Muscle of arm (tissue), 14 donors: ENCODE measurements at places on chromosomes 7 and 10. TPM values are rescaled to one million over a fixed set of nuclear protein-coding genes. Genes with fewer than 3 reads are reported as not detected.

Gene RASSF4
- polyA plus RNA-seq: 68.5 TPM

Gene FAM13C
- 31.1 TPM for polyA plus RNA-seq

Gene GPR26
- 0.03 TPM for polyA plus RNA-seq

Gene C10orf71
- 19.5 TPM for polyA plus RNA-seq

Gene SPDYE9
- 0.18 TPM for polyA plus RNA-seq

Gene OPALIN
- not detected for polyA plus RNA-seq

Gene ADIRF
- polyA plus RNA-seq: 7.9 TPM

Gene ANKRD61
- 2.1 TPM for polyA plus RNA-seq

Gene CCDC172
- not detected for polyA plus RNA-seq

Gene PARG
- 17.7 TPM for polyA plus RNA-seq

Gene MMD2
- 0.08 TPM for polyA plus RNA-seq

Gene WNT8B
- 0.12 TPM for polyA plus RNA-seq

Gene HOXA1
- polyA plus RNA-seq: not detected

Gene NRP1
- 115 TPM for polyA plus RNA-seq

Gene ZNF25
- 14.2 TPM for polyA plus RNA-seq

Gene CHAT
- polyA plus RNA-seq: not detected

Gene LAMB1
- polyA plus RNA-seq: 590 TPM

Gene FANK1
- 0.81 TPM for polyA plus RNA-seq
